Fibroblast of skin of right biceps (primary cell): ENCODE measurements at places on chromosomes 16 and 17.

- DNase-seq = no peak
These were observed 276.2 kb downstream of the NPIPA8 start for GRCh38 chr16:18060351-18060750.

DNA sequence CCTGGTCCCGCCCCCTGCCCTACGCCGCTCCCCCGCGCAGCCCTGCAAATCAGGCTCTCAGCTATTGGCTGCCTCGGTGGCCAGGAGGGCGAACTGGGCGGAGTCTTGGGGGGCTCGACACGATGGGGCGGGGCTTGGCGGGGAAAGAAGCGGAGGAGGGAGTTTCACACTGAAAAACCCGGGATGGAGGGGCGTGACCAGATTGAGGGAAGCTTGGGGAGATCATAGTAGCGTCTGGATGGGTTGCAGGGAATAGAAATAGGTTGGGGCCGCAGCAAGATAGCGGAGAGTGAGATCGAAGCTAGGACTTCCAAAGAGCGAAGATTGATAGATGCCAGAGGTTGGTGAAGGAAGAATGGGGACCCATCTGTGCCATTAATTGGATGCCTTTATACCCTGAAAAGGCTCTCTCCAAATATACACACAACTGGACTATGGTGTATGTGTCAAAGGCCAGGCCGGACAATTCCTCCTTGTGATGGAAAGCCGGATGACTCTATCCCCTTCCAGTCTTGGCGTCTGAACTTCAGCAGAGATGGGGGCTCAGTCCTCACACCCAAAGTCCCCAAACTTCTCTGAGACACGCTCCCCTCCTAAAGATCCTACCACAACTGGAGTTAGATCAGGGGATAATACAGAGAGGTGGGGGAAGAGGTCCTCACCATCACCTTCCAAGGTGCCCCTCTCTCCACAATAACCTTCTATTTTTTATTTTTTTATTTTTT is 376 bp upstream of the STAC2 start:
- peak; percentile 73 for DNase-seq

GRCh38 chr17:52150935-52151334 is 7.6 kb downstream of the CA10 start:
- DNase-seq = no peak

DNA sequence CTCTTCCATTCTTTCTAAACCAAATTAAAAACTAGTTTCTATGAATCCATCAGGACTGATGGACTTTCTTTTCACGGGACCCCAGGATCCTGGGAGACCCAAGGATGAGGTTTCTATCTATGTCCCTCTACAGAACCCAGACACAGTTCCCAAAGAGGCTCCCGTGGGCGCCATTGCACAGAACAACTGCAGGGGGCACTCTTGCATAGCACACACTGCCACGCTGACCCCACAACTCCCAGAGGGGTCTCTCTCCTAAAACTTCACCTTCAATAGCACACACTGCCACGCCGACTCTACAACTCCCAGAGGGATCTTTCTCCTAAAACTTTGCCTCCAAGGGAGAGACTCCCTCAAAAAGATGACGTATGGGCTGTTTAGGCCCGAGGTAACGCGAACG is 9.0 kb downstream of the ABR start:
- DNase-seq = no peak

GRCh38 chr17:35900280-35900679 is 20.1 kb upstream of the CCL5 start:
- DNase-seq = no peak

- DNase-seq = no peak
These were observed 9.9 kb downstream of the METTL22 start for GRCh38 chr16:8631373-8631772.

- no peak for DNase-seq
These were observed 142.9 kb downstream of the CDK5R1 start for GRCh38 chr17:32629563-32630190.

DNA sequence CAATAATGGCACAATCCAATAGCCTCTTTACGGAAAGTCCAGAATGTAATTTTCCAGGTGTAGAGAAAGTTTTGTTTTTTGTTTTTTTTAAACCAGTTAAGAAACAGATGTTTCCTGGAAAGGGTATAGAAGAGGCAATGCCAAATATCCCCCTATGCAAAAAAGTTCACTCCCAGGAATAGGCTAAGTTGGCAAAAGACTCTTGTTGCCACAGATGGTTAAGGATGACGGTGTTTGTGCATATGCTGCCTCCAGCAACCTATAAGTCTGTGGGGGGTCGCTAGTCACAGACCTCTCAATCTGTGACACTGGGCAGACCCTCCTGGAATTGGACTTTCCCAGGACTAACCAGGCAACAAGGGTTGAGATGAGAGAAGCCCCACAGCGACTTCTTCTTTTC is 20.9 kb upstream of the HP start:
- DNase-seq = no peak

GRCh38 chr17:14471052-14471451 is 170.2 kb downstream of the HS3ST3B1 start:
- peak; percentile 77 for DNase-seq

DNA sequence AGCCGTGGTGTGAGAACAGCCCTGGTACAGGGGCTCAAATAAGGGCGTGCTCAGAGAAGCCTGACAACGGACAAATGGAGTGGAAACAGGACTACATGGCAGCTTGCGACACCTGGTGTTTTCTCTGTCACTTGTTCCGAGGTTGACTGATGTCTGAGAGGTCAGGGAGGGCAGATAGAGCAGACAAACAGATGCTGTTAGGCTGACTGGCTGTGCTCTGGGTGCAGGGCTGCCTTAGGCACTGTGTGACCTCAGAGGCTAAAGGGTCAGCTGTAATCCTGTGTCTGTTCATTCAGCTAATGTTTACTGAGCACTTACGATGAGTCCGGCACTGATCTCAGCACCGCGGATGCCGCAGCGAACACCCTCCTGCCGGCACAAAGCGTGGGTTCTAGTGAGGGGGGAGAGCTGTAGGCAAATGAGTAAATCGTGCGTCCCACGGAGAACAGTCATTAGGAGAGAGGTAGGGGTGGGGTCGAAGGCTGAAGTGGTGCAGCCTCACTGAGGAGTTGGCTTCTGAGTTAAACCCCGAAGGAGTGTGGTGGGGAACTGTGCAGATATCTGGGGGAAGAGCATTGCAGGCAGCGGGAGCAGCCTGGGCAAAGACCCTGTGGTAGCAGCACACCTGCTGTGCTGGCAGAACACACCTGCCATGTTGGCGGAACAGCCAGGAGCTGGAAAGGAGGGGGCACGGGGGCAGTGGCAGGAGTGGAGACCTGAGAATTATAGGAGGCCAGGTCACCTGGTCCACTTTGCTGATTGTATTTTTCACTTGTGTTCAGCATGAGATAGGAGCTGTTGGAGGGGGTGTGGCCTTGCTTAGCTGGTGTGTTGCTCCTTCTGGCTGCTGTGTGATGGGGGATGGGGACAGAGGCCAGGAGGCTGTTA is 35.0 kb downstream of the GPT2 start:
- no peak for DNase-seq

DNA sequence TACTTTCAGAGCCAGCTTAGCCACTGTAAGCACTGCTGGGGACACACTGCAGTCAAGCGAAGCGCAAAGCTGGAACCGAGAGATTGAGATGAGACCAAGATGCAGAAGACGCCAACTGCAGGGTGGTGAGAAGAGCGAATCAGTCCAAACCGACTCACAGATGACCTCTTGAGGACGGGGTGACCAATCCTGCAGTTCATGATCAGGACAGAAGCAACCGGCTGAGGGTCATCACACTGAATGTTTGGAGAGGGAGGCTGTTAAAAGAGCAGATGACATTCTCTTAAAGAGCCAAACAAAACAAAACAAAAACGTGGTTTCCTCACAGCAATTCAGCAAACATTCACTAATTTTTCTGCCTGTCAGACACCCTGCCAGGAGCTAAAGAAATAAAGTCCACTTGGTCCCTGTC is 8.5 kb downstream of the HASPIN start:
- DNase-seq = no peak

DNA sequence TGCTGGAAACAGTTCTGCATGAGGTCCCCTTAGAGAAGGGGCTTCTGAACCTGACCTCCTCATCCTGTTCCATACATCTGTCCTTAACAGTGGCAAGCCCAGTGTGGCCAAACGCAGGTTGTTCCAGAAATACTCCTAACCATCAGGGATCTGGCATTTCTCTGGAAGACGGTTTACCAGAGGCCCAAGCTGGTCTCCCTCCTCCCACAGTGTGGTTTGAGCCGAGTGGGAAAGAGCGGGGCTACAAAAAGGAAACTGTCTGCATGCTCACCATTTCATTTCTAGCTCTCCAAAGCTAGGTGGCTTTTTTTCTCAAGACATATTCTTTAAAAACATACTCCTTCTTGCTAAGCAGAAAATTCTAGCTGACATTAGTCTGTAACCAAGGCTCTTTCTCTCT is 6.0 kb downstream of the MXRA7 start:
- DNase-seq = no peak

DNA sequence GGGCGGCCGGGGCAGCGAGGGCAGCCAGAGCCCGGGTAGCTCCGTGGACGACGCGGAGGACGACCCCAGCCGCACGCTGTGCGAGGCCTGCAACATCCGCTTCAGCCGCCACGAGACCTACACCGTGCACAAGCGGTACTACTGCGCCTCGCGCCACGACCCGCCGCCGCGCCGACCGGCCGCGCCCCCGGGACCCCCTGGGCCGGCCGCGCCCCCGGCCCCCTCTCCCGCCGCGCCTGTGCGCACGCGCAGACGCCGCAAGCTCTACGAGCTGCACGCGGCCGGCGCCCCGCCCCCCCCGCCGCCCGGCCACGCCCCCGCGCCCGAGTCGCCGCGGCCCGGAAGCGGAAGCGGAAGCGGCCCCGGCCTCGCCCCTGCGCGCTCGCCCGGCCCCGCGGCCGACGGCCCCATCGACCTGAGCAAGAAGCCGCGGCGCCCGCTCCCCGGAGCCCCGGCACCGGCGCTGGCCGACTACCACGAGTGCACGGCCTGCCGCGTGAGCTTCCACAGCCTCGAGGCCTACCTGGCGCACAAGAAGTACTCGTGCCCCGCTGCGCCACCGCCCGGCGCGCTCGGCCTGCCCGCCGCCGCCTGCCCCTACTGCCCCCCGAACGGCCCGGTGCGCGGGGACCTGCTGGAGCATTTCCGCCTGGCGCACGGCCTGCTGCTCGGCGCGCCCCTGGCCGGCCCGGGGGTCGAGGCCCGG is 36.1 kb upstream of the ZC3H18 start:
- DNase-seq = peak; percentile 73

GRCh38 chr16:78852081-78852635 is 748.4 kb downstream of the MAF start:
- no peak for DNase-seq
